Mucosa of descending colon (tissue), 3 donors: ENCODE measurements at places on chromosomes 12 and 14. TPM values are rescaled to one million over a fixed set of nuclear protein-coding genes. Genes with fewer than 3 reads are reported as not detected.
A peak's percentile ranks its signal among the peaks of the same experiment; 100 is the strongest.

KRT6C gene
- not detected for total RNA-seq

MDGA2 gene
- total RNA-seq: 0.35 TPM

IL25 gene
- not detected for total RNA-seq

GRCh38 chr14:102231476-102232347 lies 73.3 kb downstream of the MOK start:
- DNase-seq: no peak

DNA sequence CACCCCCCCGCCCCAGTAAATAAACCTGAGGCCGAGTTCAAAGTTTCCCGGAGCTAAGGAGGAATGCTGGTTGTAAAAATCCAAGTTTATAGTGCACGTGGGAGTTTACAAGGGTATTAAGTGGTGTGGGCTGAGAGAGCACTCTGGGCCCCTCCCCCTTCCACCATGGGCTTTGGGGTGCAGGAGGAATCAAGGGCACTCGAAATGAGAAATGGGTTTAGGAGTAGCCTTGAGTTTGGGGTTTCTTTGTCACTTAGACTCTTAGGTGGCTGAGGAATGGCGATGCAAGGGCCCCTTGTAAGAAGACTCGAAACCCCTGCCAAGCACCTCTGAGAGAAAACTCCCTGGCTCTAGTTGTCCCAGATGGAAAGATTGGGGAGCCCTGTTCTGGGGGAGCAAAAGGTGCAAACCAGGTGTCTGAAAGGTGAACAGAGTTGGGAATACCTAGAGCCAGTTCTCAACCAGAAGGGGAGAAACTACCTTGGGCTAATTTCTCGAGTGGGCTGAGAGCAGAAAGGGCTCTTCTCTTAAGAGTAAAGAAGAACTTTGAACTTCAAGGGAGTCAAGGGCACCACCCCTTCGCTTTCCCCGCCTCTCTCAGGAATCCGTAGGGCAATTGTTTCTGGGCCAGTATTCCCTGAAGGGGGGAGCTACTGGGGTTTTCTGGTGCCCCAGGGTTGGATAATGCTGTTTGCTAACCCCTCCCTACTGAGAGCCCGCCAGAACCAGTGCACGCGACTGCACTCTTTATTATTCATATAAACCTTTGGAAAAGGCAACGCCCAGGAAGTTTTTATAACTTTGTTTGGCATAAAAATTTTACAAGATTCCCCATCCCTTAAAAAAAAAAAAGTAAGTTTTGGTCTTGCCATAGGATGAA lies 4.0 kb upstream of the HOTAIR start:
- no peak for DNase-seq

DNA sequence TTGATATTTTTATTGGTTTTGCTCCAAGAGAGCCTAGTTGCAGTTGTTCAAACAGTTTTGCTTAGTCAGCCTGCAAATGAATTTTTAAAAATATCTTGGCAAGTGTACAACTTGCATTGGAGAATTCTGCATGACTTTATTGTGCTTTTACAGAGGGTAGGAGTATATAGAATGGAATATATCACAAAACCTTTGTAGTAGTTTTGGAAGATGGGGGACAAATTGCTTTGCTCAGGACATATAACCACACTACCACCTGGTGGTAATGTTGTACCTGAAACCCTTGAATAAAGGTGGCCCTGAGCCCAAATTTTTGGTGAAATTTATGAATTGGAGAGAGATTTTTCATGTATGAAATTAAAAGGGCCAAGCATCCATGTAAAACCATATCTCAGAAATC lies 645.2 kb downstream of the MED13L start:
- no peak for DNase-seq

DNA sequence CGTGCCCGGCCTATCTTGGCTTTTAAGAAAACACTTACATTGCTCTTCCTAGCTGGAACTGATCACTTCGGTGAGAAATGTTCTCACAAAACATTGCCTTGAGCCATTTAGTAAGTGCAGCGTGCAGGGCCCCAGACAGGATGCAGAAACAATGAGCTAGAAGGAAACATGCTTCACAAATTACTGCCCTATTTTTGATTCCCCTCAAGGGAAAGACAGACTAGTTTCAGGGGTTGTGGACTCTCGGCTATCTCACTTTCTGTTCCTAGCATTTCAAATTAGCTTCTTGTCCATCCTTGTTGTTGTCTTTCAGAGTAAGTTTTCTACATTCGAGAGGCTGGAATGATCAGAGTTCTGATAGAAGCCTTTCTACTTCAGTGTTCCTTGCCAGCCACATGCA lies 21.6 kb downstream of the TGFB3 start:
- no peak for DNase-seq

GRCh38 chr12:76080017-76080728 lies 4.3 kb downstream of the NAP1L1 start:
- DNase-seq: no peak

DNA sequence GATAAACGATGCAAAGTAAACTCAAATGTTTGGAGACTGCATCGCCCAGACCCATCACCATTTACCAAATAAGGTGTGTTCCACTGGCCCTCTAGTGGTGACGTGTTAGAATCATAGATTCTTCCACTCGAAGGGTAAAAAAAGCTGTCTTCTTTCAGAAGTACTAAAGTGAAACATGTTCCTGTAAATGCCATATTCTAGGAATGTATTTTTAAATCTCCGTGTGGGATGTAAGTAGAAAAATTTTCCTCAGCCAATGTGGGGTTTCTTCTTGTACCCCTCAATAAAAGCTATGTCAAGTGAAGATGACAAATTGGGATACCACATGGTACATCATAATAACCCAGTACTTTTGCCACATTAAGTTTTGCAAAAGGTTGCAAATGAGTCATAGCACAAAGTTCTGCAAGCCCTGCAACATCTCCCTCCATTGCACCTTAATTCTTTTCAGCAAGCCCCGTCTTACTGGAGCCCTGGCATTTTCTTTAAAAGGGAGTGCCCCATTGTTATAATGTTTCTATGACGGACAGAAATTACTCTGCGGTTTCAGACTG lies 100.8 kb downstream of the CCER1 start:
- DNase-seq: peak; percentile 42

DNA sequence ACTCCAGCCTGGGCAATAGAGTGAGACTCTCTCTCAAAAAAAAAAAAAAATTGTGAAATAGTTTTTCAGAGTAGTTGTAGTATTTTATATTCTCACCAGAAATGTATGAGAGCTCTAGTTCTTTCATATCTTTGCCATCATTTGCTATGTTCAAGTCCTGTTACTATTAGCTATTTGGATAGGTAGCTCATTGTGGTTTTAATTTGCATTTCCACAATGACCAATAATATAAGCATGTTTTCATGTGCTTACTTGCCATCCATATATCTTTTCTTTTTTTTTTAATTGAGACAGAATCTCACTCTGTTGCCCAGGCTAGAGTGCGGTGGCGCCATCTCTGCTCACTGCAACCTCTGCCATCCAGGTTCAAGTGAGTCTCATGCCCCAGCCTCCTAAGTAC lies 8.4 kb upstream of the RIPK3 start:
- no peak for DNase-seq

GRCh38 chr12:113420996-113421595 lies 1.1 kb upstream of the SDSL start:
- no peak for DNase-seq

GRCh38 chr14:70652871-70653270 lies 11.2 kb downstream of the TTC9 start:
- DNase-seq: no peak

DNA sequence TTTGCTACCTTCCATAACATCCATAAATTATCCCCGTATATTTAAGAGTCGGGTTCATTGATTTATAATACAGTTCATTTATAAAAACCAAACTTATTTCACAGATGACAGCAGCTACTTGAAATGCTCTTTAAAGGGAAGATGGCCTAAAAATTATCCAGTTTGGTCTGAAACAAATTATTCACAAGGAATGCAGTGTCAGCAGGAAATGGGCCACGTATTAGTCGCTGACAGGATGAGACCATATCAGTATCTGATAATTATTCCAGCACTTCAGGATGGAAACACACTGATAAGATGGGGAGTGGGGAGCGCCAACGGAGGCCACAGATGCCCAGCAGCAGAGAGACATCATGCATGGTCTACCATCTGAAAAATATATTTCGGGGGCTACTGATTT lies 60.5 kb upstream of the TMEM132D start:
- no peak for DNase-seq

DNA sequence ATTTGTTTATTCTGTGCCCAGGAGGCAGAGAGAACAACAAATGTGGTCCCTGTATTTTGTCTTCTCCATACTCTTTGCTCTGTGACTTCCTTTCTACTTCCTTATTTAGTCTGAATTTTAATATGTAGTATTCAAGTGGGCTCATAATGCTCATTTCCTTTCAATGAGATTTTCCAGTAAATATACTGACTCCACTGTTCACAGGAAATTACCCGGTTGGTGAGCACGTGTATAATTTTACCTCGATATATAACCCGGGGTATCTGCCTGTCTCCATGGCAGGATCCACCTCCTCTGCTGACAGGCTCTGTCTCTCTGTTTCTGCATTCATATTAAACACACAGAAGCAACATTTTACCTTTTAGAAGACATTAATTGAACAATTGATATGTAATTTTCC lies 166.0 kb downstream of the SLC38A4 start:
- no peak for DNase-seq

GRCh38 chr12:124744659-124745464 lies 118.8 kb downstream of the SCARB1 start:
- no peak for DNase-seq

- DNase-seq: no peak
Measured at GRCh38 chr12:55862286-55862685, 19.6 kb upstream of the MMP19 start.

DNA sequence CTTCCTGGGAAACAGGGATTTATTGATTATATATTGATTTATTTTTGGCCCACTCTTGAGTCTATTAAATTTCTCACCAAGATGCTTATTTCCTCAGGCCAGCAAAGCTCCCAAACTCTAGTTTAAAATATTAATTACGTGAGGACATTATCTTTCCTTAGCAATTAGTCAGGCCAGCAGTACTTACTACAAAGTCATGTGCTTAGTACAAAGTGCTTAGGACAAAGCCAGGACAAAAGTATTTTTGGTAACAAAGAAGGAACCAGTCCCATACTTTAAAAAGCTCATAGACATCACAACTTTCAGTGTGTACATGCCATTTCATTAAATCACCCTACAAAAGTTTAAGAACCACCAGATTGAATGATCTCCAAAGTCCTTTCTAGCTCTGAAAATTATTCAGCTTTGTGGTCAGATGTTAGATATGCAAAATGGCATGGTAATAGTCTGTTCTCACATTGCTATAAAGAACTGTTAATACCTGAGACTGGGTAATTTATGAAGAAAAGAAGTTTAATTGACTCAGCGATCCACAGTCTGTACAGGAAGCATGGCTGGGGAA lies 94.7 kb upstream of the PWP1 start:
- no peak for DNase-seq

- no peak for DNase-seq
Measured at GRCh38 chr14:32514236-32514635, 185.1 kb downstream of the AKAP6 start.

- DNase-seq: no peak
Measured at GRCh38 chr12:82964446-82964845, 277.7 kb downstream of the TMTC2 start.

- no peak for DNase-seq
Measured at GRCh38 chr14:103070263-103070885, 13.0 kb upstream of the CDC42BPB start.
